ENCODE measurements at places on chromosomes 7 and 10.

DNA sequence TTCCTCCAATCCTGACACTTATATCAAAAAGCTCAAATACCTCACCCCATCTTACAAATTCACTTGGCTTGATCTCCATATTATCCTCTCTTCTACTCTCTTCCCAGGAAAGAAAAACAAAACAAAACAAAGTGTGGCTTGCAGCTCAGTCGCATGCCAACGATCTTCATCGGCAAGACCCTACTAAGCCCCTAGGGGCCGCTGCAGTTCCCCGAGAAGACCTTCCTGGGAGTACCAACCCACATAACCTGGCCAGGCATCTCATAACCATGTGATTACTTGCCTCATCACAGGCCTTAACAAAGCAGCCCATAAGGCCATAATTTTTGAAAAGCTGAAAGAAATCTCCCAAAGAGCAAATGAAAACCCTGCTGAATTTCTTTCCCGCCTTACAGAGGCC, 103.7 kb downstream of the ZNF92 start:
- DNase-seq, result no peak
- H3K36me3 ChIP-seq, result no peaks in the 10 kb centered on the region
- no peaks in the 10 kb centered on the region for H3K27me3 ChIP-seq
- no peak overlapping the region for H3K4me3 ChIP-seq
- no peak overlapping the region for H3K27ac ChIP-seq

DNA sequence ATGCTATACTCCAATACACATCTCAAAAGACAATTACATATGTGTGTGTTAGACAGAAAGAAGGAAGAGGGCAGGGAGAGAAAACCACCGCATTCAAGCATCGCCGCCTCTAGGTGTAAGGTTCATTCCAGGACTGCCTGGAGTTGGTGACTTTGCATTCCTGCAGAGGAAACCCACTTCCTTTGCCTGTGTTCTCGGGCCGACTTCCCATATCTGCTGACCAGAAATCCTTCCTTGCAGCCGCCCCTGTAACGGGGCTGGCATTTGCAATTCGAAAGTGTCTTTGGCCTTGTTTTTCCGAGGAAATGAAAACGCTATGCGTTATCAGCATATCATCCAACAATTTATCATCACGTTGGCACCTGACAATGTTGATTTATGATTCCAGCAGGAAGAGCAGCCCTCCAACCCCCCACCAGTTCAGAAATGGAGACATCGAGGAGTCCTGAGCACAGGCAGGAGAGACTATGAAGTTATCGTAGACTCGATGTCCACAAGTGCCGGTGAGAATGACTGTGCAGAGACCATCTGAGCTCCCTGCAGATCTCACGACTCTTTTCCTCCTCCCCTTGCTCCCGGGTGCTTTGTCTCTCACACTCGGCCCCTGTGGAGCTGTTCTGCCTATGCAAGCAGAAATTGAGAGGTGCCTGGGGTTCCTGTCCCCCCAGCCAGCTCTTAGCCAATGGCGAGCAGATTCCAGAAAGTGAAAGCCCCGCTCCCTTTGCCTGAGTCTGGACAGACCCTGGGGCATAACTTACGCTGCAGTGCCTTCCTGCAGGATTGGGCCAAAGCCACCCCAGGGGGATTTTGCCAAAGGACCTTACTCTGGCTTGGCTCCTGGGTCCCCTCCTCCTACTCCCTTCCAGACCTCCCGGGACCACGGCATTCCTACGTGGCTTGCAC, 68.9 kb upstream of the FOXK1 start:
- H3K27me3 ChIP-seq, result no peaks in the 10 kb centered on the region
- DNase-seq, result no peak
- H3K4me3 ChIP-seq, result peak overlapping the region; percentile 6
- no peak overlapping the region for H3K27ac ChIP-seq
- H3K36me3 ChIP-seq, result no peaks in the 10 kb centered on the region
- H3K4me1 ChIP-seq, result peaks cover 3% of the 10 kb centered on the region

GRCh38 chr7:134873253-134873652, 93.8 kb downstream of the CALD1 start:
- no peak overlapping the region for H3K4me3 ChIP-seq
- H3K4me1 ChIP-seq, result no peaks in the 10 kb centered on the region
- H3K27me3 ChIP-seq, result no peaks in the 10 kb centered on the region
- H3K36me3 ChIP-seq, result no peaks in the 10 kb centered on the region
- DNase-seq, result no peak

DNA sequence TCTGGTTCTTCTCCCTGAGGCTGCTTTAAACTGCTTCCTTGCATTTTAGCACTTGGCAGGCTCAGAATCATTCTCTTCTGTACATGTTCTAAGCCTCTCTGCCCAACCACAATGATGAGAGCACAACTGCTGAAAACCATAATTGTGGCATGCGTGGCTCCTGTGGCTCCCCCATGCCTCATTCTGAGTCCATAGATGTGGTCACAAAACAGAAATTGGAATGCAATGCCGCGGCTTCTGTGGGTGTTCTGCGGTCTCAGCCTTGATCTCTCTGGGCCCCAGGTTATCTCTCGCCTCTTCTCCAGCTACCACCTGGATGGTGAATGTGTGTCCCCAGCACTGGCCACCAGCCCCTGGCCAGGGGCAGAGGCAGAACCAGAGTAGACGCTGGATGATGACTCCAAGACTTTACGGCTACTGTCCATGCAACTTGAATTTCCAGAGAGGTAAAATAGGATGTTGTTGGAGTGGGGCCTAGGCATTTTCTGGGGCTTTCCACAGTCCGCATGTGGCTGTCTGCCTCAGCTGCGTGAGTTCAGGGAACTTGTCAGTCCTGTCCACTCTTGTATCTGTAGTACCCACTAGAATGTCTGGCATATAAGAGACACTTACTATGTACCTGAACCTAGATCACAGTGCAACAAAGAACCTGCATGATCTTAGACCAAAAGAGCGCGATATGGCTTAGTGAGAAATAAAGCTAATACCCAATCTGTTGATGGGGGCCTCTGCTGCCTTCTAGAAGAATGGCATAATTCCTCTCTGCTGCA, 52.4 kb upstream of the ADRB1 start:
- no peak overlapping the region for H3K27ac ChIP-seq
- H3K4me1 ChIP-seq, result no peaks in the 10 kb centered on the region
- DNase-seq, result peak; percentile 72

DNA sequence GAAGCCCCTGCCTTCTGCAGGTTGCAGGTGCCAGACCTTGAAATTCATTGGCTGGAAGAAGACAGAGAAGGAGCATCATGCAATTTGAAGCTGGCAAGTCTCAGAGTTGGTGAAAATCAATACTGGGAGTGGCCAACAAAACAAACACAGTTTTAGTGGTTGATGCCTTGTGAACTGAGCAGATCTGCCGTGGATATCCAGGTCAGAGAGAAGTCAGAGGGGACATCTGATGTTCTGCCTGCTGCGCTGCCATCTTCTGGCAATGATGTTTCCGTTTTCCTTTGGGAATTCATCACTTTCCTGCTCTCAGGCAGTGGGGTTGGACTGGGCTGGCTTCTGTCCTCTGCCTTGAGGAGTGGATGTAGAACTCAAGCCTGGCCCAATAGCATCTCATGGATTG, 132.0 kb downstream of the RPS24 start:
- DNase-seq, result no peak
- no peak overlapping the region for H3K27ac ChIP-seq
- no peaks in the 10 kb centered on the region for H3K27me3 ChIP-seq
- H3K4me1 ChIP-seq, result no peaks in the 10 kb centered on the region
- H3K4me3 ChIP-seq, result no peak overlapping the region

DNA sequence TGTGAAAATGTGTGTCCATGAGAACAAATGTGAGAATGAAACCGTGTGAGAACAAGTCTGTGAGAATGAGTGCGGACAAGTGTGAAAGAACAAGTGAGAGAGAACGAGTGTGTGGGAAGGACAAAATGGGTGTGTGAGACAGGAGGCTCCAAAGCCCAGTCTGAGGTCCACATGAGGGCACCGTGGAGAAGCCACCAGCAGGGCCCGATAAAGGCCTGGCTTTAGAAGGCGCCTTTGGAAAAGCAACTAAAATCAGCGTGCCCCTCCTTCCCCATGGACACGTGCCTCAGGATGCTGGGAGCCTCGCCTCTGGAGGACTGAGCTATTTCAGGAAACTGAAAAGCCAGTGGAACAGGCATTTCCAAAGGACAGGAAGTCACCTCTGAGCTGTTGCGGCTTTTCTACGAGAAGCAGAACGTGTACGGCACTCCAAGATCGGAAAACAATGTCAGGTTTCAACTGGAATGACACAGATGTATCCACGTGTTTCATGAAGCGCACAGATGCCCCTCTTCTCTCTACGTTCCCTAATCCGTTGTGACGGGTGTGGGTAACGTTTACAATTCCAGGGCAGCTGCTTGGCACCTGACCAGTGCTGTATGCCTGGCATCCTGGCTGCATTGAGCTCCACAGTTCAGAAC, 46.4 kb downstream of the ESYT2 start:
- H3K4me1 ChIP-seq, result no peaks in the 10 kb centered on the region
- peaks cover 7% of the 10 kb centered on the region for H3K36me3 ChIP-seq
- DNase-seq, result no peak
- no peak overlapping the region for H3K27ac ChIP-seq
- H3K4me3 ChIP-seq, result no peak overlapping the region

DNA sequence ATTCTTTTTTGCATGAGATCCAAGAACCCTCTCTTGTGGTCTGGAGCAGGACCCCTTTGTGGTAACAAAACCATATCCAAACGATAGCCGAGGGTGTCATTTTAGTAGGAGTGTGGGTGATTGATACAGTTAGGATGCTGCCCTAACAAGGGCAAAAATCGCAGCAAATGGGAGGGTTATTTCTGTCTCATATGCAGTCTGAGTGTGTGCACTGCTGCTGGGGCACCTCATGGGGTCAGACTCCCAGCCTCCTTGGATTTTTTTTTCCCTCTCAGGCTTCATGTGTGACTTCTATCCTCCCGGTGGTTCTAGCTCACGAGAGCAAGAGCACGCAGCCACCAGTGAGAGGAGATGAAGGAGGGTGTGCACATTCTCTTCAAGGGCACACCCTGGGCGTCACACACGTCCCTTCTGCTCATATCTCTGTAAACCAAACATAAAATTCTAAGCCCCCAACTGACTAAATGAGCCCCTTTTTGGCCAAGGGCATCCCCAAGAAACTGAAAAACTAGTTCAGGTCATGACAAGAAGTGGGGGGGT, 28.6 kb upstream of the IL15RA start:
- no peak overlapping the region for H3K27ac ChIP-seq
- H3K4me3 ChIP-seq, result no peak overlapping the region
- no peak for DNase-seq
- H3K4me1 ChIP-seq, result peaks cover 8% of the 10 kb centered on the region

- H3K27me3 ChIP-seq, result no peaks in the 10 kb centered on the region
- no peaks in the 10 kb centered on the region for H3K4me1 ChIP-seq
- H3K4me3 ChIP-seq, result no peak overlapping the region
- H3K36me3 ChIP-seq, result no peaks in the 10 kb centered on the region
Observed at GRCh38 chr7:24665564-24666294, 91.5 kb downstream of the GSDME start.

- no peaks in the 10 kb centered on the region for H3K36me3 ChIP-seq
- no peaks in the 10 kb centered on the region for H3K27me3 ChIP-seq
- no peak overlapping the region for H3K4me3 ChIP-seq
- peaks cover 29% of the 10 kb centered on the region for H3K4me1 ChIP-seq
- peak; percentile 63 for DNase-seq
- no peak overlapping the region for H3K27ac ChIP-seq
Observed at GRCh38 chr7:142583446-142583845, 165.8 kb upstream of the PRSS1 start.

DNA sequence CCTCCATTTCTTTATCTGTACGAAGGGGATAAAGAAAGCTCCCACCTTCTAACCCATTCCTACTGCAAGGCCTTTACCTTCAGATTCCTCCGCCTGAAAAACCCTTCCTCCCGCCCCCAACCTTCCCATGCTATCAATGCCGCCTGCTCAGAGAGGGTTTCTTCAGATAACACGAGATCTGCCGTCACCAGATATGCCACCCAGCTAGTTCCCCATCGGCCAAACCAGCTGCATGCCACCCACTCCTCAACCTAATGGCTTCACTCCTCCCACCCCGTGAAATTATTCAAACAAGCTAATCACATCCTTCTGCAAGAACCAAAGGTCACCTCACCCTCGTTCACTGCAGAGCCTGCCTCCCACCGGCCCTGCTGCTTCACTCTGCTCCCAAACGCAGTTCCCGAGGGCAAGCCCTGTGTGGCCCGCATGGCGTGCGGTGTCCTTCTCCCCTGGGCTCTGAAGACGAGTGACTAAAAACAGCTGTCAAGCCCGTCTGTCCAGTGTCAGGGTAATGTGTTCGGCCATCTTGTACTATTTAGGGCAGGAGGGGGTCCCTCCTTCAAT, 46.8 kb upstream of the TMEM213 start:
- no peak overlapping the region for H3K27ac ChIP-seq
- H3K36me3 ChIP-seq, result no peaks in the 10 kb centered on the region
- H3K4me1 ChIP-seq, result peaks cover 11% of the 10 kb centered on the region
- no peak overlapping the region for H3K4me3 ChIP-seq
- no peaks in the 10 kb centered on the region for H3K27me3 ChIP-seq
- no peak for DNase-seq

GRCh38 chr7:98283127-98283886, 1.8 kb downstream of the BRI3 start:
- peaks cover 15% of the 10 kb centered on the region for H3K4me1 ChIP-seq
- no peak overlapping the region for H3K4me3 ChIP-seq
- no peaks in the 10 kb centered on the region for H3K36me3 ChIP-seq

DNA sequence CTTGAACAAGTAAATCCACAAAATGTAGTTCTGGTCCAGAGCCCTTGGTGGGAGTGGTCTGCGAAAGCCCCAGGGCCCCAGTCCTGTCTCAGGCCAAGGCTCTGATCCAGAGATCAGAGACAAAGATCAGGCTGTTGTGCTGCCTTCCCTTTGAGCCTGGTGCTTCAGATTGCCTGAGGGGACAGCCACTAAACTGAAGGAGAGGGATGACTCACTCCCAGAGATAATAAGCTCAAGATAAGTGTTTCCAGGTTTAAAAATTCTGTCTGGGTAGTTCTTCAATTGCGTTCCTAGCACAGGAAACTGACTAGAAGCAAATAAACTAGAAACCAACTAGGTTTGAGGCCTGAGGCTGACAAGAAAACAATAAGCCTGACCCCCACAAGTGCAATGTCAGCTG, 190.2 kb downstream of the RAMP3 start:
- H3K27ac ChIP-seq, result no peak overlapping the region
- no peaks in the 10 kb centered on the region for H3K36me3 ChIP-seq
- H3K4me3 ChIP-seq, result no peak overlapping the region
- no peaks in the 10 kb centered on the region for H3K27me3 ChIP-seq
- peaks cover 2% of the 10 kb centered on the region for H3K4me1 ChIP-seq
- no peak for DNase-seq

DNA sequence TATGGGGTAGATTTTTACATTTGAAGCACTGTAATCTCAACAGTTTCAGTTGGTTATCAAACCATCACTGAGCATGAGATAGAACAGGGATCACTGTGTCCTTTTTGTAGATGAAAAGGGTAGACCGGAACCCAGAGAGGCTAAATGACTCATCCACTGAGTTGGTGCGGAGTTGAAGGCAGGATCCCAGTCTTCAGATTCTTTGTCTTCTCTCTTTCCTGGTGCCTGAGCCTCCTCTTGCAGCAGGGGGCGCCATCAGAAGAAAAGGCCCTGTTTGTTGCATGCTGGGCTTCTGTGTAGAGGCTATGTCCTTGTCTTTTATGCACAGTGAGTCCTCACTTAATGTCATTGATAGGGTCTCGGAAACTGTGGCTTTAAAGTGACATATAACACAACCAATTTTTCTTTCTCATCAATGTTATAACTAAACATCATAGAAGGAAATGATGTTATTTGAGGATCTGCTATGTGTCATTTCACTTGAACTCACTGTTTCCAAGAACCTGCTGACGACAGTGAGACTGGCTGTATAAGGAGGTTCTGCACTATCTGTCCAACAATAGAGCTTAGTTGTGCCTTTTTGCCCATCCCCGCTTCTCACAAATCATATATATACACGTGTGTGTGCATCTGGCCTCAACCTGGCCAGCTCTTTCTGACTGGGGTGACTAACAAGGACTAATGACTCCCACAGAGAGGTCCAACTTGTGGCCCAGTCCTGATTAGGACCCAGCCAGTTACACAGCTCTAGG, 14.3 kb downstream of the ZNF282 start:
- H3K27ac ChIP-seq, result no peak overlapping the region
- H3K27me3 ChIP-seq, result no peaks in the 10 kb centered on the region
- no peaks in the 10 kb centered on the region for H3K4me1 ChIP-seq
- peaks cover 14% of the 10 kb centered on the region for H3K36me3 ChIP-seq

All from MM.1S (cell line).